ENCODE measurements at places on chromosomes 3 and 15.

DNA sequence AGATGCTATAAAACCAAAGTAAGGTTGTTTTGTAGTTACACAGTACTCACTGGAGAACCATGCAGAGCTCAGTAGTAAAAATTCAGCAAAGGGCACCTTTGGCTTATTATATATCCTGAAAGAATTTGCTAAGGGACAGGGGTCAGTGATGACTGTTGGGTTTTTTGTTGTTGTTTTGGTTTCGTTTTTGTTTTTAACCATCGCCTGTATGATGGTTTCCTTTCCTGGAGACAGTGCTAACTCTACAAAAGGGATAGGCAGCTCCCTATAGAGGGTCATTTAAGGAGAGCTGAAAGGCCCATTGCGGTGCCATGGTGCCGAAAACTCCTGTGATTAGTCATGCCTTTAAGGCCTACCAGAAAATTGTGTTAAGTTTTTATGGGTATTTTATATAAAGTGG is 118.2 kb upstream of the GOLIM4 start:
- no peak for DNase-seq

GRCh38 chr3:116032176-116032575 is 408.9 kb downstream of the GAP43 start:
- no peak for DNase-seq

DNA sequence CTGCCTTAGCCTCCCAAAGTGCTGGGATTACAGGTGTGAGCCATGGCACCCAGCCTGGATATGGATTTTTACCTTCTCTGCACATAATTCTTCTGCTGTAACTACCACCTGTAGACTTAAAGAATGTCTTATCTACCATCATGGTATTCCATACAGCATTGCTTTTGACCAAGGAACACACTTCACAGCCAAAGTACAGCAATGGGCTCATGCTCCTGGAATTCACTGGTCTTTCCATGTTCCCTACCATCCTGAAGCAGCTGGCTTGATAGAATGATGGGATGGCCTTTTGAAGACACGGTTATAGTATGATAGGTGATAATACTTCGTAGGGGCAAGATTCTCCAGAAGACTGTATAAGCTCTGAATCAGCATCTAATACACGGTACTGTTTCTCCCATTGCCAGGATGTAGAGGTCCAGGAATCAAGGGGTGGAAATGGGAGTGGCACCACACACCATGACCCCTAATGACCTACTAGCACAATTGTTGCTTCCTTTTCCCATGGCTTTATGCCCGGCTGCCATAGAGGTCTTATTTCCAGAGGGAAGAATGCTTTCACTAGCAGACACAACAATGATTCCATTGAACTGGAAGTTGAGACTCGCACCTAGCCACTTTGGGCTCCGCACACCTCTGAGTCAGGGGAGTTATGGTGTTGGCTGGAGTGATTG is 60.9 kb upstream of the CDV3 start:
- no peak for DNase-seq

GRCh38 chr3:6680119-6680806 is 180.7 kb upstream of the GRM7 start:
- DNase-seq = no peak

DNA sequence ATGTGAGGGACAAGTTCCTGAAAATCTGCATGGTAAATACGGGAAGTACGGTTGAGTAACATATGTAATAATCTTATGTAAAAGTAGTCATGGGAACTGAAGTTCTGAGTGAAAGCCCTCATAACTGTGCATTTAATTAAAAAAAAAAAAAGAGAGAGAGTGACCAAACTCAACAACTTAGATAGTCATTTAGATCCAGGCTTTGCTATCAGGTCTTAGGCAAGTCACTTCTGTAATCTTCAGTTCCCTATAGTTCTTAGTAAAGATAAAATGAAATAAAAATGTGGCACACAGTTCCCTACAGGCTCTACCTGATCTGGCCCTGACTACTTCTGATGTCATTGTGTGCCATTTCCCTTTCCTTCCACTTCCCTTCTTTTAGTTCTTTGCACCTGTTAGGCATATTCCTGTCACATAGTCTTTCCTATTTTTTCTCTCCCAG is 15.0 kb downstream of the RNF111 start:
- DNase-seq = no peak

GRCh38 chr3:100972867-100973266 is 20.4 kb downstream of the ABI3BP start:
- DNase-seq = no peak

DNA sequence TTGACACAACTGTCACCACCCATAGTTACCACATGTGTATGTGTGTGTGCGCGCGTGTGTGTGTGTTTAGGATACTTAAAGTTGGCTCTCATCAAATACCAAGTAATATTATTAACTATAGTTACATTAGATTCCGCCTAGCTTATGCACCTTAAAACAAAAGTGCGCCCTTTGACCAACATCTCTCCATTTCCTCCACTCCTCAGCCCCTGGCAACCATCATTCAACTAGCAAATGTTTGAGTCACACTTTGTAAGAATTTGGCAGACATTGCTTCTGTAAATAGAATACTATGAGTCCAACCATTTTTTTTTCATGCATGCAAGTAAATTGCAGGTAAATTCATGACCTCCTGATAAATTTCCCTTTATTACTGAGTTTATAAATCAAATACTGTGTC is 169.3 kb downstream of the GBE1 start:
- DNase-seq = no peak

- no peak for DNase-seq
Measured at GRCh38 chr15:56699743-56700142, 33.6 kb downstream of the ZNF280D start.

DNA sequence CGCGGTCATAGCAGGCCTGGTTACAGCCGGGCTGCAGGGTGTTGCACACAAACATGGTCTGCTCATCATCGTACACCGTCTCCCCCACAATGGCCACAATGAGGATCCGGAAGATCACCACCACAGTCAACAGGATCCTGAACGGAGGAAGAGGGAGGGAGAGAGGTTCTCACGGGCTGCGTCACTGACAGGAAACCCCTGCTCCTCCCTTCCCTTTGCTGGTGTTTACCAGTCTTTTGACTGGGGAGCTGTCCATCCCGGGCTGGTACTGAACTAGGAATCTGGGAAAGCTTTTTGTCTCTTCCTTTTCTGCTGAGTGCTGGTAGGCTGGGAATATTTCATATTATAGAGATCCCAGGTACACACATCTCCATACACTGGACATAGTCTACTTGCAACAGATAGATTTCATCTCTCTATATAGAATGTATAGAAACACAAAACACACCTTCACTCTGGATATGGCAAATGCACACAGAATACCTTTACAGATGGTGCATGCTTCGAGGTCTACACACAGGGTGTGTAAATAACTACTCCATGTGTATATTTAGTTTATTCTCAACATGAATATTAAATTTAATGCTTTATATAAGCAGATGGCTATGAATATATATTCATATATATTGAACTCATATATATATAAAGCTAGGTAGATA is 1.4 kb downstream of the GJD2 start:
- DNase-seq = no peak

- no peak for DNase-seq
Measured at GRCh38 chr15:60949039-60949977, 279.8 kb downstream of the RORA start.

DNA sequence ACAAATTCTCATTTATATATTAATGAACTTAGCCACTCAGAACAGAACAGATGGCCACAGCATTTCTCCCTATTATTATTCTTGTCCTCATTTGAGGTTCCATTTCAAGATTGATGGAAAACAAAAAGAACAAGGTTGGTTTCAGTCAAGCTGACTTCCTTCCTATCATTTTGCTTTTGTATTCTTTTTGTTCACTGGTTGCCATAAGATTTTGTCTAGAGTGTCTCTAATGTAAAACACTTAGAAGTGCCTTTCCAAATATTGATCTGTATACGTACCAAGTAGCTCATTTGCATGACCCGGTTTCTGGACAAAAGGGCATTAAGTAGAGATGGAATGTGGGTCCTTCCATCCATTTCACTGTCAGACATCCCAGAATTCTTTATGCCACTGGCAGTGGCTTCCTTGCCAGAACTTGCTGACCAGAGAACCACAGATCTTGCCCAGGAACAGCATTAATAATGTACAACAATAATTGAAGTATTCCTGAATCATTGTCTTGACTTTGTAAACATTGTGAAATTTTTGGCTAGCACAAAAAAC is 63.8 kb downstream of the PEX5L start:
- DNase-seq = no peak

DNA sequence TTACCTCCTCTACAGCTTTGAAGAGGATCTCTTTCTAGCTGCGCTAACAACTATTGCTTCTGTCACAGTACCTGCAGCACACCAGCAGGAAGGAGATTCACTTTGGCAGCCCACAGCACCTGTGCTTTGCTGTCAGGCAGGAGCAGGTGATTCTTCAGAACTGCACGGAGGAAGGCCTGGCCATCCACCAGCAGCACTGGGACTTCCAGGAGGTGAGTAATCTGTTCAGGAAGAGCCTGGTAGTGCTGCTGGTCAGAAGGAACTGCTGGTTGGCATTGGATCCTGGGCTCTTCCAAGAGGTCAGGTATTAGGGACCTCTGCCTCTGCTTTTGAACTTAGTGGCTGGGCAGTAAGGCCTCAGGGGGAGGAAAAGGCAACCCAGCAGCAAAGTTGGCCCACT is 42.2 kb downstream of the DPH3 start:
- no peak for DNase-seq

DNA sequence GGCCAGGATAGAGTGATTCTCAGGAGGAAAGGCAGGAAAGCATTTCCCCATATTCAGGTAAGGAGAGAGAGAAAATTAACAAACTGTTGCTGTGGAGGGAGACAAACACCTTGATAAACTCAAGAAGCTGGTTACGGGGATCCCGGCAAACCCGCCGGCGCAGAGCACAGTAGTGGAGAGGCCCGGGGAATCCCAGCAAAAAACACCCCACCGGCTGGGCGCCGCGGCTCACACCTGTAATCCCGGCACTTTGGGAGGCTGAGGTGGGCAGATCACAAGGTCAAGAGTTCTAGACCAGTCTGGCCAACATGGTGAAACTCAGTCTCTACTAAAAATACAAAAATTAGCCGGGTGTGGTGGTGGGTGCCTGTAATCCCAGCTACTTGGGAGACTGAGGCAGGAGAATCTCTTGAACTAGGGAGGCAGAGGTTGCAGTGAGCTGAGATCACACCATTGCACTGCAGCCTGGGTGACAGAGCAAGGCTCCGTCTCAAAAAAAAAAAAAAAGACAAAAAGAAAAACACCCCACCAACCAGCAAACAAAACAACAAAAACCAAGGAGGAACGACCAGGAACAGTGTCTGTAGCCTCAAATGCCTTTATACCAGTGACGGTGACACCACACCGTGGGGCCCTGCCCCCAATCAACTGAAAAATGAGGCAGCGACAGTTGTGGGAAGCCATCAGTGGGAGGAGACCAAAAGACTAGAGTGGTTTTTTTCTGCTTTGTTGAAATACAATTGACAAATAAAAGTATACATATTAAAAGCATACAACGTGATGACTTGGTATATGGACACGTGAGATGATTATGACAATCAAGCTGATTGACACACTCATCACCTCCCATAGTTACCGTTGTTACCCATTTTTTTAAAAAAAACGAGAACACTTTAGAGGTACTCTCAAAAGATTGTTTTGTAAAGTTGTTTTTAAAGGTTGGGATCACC is 40.2 kb upstream of the IDH2 start:
- DNase-seq = no peak

DNA sequence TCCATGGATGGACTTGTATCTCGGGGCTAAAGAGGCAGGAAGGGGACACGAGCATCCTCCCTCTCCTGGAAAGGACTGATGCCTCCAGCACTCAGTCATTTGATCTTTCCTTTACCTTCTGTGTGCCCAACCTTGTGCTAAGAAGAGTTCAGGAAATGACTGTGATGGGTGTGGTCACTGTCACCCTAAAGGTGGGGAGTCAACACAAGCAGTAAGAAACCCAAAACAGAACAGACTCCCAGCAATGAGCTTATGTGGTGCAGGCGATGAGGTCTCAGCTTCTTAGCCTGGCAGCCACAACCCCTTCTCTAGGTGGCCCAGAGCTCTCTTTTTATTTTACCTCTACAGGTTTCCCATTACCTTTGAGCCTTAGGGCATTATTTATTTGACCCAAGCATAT is 3.8 kb downstream of the MPI start:
- DNase-seq = no peak

DNA sequence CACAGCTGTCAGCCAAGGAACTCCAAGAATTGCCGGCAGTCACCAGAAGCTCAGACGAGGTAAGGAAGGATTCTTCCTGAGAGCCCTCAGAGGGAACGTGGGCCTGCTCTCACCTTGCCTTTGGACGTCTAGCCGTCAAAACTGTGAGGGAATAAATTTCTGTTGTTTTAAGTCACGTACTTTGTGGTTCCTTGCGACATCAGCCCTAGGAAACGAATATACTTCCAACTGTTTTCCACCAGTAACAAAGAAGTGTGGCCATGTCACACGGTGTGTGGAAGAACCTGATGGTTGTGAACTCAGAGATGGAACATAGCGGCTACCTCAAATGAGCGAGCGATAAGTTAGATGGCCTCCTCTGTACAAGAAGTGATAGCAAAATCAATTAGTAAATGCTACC is 41.0 kb upstream of the B3GNT5 start:
- no peak for DNase-seq

DNA sequence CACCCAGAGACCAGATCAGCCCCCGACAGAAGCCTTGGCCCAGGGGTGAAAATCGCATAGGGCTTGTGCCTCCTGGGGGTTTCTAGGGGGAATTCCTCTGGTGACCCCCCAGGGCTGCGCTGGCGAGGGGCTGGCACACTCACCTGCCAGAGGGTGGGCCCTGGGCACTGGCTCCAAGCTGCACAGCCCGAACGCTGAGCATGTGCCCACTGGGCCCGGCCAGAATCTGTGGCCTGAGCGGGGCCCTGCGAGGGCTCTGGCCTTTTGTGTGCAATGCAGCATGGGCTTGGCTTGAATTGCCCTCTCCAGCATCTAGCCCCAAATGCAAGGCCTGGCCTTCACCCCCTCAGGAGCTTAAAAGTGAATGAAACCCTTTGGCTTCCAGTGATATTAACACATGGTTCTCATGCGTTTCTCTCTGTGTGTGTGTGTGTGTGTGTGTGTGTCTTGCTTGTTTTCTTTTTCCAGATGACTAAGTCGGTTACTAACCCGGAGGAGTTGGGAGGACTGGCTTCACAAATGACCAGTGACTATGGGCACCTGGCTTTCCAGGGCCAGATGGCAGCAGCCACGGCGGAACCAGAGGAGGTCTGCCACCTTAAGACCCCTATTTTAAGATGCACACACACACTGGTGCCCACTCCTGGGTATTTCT is 259.1 kb upstream of the TPM1 start:
- no peak for DNase-seq

GRCh38 chr15:74243431-74243830 is 7.3 kb downstream of the CCDC33 start:
- no peak for DNase-seq
